ENCODE measurements at places on chromosomes 7 and 10.

DNA sequence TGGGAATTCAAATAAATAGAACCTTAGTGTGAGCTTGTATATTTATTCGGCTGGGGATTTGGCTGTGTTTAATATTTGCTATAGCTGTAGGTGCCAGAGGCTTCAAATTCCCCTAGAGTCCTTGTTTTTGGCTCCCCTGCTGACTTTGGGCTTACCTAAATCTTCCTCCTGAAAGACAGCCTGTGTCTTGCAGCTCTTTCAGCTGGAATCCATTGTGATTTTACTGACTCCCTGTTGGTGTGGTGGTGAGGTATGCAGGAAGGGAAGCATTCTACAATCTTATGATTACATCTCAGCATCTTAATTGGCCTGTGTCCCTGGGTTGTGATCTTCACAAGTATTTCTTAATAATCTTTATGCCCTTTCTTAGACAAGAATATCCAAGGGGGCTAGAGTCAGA, 25.9 kb downstream of the FOXI2 start:
- peak; percentile 51 for DNase-seq

DNA sequence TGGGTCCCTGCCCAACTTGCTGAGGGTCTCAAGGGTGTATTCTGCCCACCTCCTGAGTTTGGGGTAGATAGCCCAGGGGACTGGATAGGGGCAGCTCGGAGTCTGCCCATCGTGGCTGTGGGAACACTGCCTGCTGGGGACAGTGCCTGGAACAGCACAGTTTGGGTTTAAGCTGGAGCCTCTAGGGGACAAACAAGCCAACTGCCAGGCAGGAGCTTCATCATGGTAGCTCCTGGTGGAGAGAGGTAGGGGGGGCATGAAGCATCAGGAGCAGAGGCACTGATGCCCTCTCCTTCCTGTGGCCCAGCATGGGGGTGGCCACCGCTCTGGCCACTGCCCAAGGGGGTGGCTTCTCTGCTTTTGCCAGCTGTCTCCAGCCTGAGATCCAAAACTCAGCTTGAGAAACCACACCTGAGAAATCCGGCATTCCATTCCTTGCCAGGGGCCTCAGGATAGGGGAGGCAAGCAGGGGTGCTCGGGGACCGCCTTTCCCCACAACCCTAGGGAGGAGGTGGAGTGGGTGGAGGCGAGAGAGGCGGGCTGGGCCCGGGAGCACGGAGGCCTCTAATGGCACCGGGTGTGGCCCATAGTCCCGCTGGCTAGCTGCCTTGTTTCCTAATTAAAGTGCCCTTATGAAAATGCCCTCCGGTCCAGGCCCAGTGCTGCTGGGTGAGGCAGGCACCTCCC, 47.6 kb downstream of the UNC5B start:
- no peak for DNase-seq

GRCh38 chr10:15879663-15880062, 19.4 kb upstream of the MINDY3 start:
- DNase-seq, result peak; percentile 34

GRCh38 chr7:105678811-105679495, 97.7 kb upstream of the EFCAB10 start:
- no peak for DNase-seq

DNA sequence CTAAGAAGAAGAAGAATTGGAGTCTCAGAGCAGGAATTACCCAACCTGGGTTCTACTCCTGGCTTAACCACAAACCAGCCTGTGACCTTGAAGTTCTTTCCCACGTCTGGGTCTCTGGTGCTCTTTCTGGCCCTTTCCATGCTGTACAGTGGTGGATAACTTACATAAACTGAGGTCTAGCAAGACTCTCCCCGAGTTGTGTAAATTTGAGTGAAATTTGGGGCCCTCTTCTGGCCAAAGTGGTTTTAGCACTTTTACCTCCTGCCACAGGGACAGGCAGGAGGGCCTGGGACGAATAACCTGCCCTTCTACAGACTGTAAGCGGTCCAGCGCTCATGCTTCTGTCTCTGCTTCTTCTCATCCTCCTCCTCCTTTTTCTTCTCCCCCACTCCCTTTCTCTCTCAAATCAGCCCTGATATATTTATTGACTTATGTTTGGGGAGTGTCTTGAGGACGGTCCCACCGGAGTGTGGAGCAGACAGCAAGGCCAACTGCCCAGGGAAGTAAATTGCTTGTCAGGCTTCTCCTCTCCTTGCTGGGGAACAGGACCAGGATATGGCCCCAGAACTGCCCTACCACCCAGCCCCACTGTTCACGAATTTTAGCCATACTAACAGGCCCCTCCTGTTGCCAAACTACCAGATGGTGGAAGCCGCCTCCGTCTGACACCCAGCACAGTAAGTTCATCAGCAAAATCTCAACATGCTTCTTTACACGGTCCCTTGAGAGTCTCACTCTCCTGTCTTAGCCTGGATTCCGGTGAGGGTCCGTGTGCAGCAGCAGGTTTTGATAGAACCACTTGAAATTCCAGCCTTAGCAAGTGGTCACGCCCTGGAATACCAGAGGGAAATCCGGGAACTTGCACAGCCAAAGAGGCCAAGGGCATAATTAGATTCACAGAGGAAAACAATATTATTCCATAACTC, 4.0 kb upstream of the SH3PXD2A start:
- peak; percentile 71 for DNase-seq

DNA sequence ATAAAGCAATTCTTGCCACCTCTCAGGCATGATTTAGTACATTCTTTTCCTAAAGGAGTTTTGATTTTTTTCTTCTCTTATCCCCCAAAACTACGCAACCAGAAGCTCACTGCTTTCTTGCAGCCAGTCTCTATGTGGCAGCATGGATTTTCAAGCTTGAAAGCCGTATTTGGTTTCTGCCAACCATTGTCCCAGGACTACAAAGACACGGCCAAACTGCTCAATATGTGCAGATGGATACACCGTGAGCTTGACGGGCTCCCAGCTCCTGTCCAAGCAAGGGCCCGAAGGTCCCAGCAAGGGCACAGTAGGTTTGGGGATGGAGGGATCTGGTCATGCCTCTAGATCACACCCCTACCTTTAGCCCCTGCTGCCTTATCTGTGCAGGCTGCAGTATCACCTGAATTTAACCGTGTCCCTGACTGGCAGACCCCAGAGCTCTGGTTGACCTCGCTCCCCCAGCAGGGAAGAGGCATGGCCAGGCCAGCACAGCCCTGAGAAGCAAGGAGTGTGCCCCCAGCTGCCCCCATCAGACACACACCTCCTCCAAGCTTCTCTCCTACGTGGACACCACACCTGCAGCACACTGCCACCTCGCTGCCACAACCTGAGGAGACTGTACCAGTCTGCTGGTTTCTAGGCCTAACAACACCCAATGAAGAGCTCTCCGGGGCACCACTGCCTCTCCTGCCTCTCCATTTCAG, 86.8 kb downstream of the COBL start:
- DNase-seq, result no peak

DNA sequence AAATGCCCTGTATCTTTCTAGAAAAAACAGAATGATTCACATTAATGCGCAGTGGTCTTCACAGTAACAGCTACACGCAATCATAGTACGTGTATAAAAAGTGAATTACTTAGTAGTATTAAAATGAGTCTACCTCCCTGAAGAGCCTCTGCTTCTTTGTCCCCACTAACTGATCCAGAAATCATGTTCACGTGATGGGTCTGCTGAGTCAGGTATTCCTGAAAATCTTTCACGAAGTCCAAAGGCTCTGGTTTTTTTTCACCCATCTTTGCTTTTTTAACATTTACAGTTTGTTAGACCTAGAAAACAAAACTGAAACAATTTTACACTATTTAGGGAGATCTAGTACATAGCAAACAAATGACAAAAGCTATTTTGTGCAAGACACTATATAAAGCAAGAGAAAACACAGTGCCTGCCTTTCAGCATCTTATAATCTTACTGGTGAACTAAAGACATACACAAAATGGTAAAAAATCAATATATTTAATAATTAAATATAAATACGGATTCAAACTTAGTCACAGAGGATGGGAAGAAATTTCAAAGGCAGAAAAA, 10.2 kb downstream of the IKZF5 start:
- DNase-seq, result no peak

DNA sequence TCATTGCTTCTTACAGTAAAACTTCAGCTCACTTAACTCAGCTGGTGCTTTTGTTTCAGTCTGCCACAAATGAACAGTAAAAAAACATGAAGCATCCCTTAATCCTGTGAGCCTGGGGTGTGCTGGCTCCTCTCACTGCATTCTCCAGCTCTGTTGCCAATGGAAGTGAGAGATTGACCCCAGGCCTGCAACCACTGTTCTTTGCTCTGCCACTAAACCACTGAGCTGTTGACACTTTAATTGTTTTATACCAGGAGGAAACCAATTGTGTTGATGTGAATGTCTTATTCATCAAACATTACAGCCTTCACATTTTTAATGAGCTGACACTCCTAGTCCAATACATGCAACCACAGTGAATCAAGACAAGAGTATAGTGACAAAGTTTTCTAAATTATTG, 69.4 kb upstream of the FZD1 start:
- DNase-seq, result peak; percentile 64

- no peak for DNase-seq
Observed at GRCh38 chr7:129634361-129635034, 23.0 kb downstream of the NRF1 start.

DNA sequence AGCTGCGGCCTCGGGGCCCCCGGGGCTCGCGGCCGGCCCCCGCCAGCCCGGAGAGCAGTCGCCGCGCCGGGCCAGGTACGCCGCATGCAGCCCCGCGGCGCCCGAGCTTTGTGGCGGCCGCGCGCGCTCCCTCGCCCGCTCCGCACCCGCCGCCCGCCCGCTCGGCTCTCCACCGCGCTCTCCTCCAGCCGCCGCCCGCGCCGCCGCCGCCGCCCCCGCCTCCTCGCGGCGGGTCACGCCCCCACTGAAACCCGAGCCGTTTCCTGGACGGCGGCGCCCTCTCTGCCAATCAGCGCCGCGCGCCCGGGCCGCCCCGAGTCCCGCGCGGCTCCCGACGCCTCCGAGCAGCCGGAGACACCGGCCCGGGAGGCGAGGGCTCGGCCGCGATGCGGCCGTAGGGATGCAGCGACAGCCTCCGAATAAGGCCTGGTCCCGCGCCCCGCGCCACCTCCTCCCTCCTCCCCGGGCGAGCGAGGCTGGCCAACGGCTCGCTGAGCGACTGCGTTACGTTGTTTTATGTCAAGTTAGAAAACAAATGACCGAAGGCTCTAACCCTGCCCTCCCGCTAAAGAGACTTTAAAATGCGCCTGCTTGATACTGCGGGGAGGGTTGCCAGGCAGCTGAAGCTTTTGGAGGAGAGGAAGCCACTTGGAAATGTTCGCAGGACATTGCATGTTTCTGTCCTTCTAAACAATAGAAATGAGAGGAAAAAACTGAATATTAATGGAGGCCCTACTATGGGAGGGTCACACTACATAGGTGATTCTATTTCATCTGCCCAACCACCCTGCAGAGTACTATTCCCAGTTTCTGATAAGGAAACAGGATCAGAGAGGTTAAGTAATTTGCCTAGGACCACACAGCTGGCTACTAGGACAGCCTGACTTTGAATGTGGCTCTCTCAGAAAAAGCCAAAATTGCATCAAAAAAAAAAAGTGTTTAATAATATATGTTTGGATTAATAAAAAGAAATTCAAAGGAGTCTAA, at the start of gene FGFR2:
Gene FGFR2, minus strand, starts transcription at position 182 of the 987 bp plus-strand sequence. CDS start 4,627 bp downstream, outside the sequence.
- peak; percentile 98 for DNase-seq

DNA sequence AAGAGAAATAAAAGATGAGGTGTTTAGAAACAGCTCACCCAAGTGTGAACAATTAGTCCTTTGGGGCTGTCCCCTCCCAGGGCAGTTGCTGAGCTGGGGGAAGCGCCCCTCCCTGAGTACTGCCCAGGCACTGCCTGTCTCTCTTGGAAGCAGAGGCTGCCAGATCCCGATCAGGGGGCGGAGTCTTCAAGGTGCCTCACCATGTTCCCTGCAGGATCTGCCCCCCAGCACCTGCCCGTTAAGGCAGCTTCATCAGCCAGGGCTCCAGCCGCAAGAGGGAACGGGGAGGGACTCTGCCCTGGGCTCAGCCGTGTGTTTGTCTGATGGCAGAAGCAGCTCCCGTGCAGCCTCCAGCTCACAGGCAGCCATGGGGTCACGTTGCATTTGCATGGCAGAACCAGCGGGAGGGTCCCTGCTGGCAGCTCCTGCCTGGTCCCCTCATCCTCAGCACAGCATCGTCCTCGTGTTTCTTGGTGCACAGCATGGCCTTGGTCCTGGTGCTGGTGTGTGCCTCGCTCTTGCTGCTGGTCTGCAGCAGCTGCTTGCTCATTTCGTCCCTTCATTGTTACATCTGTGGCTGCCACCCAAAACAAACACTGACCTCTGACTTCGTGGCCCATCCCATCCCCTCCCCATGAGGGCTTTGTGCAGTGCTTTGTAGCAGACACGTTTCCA, 10.7 kb upstream of the DPYSL4 start:
- DNase-seq, result peak; percentile 63

DNA sequence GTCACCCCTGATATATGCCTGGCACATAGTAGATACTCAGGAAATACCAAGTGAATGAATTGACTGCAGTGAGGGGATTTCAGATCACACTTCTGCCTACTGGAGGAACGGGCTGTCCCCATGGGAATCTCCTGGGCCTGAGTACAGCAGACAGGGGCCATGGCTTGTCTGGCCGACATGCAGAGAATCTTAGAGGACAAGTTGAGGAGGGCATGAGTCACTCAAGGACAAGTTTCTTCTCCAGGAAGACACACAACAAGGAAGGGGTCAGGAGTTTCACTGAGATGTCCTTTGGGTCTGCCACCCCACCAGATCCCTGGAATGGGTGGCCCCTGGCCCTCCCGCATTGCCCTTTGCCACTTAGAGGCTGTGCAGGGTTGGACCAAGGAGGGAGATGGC, 20.7 kb downstream of the PLPP4 start:
- DNase-seq, result no peak

DNA sequence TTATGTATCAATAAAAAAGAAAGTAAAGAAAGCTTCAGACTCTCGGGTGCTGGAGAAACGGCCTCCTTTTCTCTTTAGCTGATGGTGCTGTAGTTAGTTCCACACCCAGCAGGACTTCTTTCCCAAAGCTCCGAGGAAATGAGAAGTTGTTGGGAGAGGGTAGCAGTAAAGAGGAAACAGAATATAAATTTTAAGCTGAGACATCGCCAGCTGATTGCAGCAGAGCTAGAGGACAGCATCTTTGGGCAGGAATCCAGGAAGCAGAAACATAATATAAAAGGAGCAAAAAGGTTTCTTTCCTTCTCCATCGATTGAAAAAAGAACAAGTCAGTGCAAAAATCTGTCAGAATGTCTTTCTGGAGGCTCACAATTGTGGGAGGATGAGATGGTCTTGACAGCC, 616.9 kb upstream of the FOXK1 start:
- DNase-seq, result no peak

DNA sequence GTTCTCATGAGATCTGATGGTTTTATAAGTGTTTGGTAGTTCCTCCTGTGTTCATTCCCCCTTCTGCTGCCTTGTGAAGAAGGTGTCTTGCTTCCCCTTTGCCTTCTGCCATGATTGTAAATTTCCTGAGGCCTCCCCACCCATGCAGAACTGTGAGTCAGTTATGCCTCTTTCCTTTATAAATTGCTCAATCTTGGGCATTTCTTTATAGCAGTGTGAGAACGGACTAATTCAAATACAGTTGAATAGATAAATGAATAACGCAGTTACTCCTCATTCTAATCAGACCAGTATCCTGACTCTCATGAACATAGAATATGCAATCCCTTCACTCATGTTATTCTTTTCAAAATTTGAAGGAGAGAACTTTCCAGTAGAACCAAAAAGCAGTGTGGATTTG, 375.0 kb upstream of the FZD8 start:
- DNase-seq, result no peak
